G401 (cell line): ENCODE measurements at places on chromosomes 16 and 17. TPM values are rescaled to one million over a fixed set of nuclear protein-coding genes. Genes with fewer than 3 reads are reported as not detected.

The NPIPB13 gene
- 0.68 TPM in 1 of 2 replicates, not detected in the other for total RNA-seq

The CIITA gene
- not detected in 2 replicates for total RNA-seq

The COPZ2 gene
- not detected in 2 replicates for total RNA-seq

The TP53TG3B gene
- total RNA-seq = not detected in 2 replicates

The RAB11FIP4 gene
- 29.4 and 34.1 TPM in 2 replicates for total RNA-seq

The G6PC1 gene
- total RNA-seq = not detected in 2 replicates

The PYY gene
- total RNA-seq = not detected in 2 replicates

The OR3A3 gene
- not detected in 2 replicates for total RNA-seq

The TEKT1 gene
- total RNA-seq = not detected in 2 replicates

The TPSG1 gene
- total RNA-seq = not detected in 2 replicates

The SMIM22 gene
- total RNA-seq = not detected in 2 replicates
